ENCODE measurements at places on chromosomes 2 and 18.

DNA sequence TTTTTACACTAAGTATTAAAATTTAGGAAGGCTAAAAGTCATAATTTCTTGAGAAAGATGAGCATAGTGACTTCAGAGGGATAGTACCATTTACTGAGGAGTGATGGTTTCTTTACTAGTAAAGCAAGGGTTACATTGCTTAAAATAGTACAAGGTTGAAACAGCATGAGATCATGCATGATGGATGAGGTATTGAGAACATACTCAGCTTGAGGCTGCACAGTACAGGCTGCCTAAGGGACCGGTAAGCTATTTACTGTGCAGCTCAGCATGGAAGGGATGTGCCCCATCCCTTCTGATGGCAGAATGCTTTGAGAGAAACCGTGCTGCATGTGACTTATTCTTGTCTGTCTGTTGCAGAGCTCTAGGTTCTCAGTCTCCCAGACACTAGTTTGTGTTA, 122.1 kb downstream of the EML6 start:
- DNase-seq, result no peak

GRCh38 chr2:98454500-98455235, 10.0 kb downstream of the INPP4A start:
- peak; percentile 50 for DNase-seq

- no peak for DNase-seq
These were observed 135.0 kb downstream of the SP3 start for GRCh38 chr2:173830170-173830569.

- no peak for DNase-seq
These were observed 229.7 kb downstream of the EIPR1 start for GRCh38 chr2:3147651-3148530.

- peak; percentile 95 for DNase-seq
These were observed 24.9 kb downstream of the MTCL1 start for GRCh38 chr18:8730080-8730827.

GRCh38 chr2:136651456-136652010, 113.8 kb upstream of the THSD7B start:
- DNase-seq, result no peak

DNA sequence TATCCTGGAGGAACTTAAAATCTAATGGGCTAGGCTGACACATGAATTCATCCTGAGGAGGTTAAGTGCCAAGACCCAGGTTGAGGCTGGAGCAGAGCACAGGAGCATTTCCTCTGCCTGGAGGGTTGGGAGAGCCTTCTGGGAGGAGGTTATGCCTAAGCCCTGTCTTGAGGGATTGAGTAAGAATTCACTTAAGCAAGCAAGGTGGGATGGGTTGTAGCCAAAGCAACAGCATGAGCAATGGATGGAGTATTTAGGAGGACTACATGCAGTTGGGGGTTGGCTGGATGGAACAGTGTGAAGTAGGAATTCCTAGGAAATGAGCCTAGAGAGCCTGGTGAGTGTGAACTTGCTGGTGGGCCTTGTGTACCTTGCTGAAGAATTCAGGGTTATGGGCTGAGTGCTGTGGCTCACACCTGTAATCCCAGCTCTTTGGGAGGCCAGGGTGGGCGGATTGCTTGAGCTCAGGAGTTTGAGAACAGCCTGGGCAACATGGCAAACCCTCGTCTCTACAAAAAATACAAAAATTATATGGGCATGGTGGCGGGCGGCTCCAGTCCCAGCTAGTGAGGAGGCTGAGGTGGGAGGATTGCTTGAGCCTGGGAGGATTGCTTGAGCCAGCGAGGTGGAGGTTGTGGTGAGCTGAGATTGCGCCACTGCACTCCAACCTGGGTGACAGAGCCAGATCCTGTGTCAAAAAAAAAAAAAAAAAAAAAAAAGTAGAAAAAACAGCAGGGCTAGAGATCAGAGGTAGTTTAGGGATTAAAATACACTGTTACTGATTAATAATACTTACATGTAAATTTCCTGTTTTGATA, 22.2 kb downstream of the TANC1 start:
- peak; percentile 96 for DNase-seq

GRCh38 chr2:164622338-164623106, 1.2 kb upstream of the GRB14 start:
- no peak for DNase-seq

DNA sequence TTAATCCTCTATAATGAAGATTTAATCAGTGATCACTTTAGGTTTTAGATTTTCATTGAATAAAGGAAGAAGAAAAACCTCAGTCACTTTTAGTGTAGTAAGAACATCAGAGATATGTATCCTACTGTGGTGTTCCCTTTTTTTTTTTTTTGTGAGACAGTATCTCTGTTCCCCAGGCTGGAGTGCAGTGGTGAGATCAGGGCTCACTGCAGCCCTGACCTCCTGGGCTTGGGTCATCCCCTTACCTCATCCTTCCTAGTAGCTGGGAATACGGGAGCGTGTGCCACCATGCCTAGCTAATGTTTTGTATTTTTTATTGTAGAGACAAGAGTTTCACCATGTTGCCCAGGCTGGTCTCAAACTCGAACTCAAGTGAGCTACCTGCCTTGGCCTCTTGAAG, 5.1 kb downstream of the SLC39A10 start:
- DNase-seq, result no peak

DNA sequence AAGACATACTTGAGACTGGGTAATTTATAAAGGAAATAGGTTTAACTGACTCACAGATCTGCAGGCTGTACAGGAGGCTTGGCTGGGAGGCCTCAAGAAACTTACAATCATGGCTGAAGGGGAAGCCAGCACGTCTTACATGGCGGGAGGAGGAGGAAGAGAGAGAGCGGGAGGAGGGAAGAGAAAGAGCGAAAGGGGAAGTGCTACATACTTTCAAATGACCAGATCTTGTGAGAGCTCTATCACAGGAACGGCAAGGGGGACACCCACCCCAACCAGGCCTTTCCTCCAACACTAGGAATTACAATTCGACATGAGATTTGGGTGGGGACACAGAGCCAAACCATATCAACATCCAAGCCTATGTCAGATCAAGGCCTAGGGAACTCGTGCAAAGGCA, 24.2 kb downstream of the MYL12B start:
- no peak for DNase-seq

GRCh38 chr2:15471606-15472005, 89.5 kb downstream of the NBAS start:
- no peak for DNase-seq

DNA sequence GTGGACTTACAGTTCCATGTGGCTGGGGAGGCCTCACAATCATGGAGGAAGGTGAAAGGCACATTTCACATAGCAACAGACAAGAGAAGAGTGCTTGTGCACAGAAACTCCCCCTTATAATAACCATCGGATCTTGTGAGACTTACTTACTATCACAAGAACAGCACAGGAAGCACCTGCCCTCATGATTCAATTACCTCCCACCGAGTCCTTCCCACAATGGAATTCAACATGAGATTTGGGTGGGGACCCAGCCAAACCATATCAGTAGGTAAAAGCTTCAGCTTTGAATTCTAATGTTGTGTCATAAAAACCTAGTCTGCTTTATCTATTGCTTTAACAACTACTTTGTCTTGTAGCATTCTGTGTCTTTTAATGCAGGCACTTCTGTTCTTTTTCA, 140.4 kb upstream of the PIK3C3 start:
- DNase-seq, result peak; percentile 25

- no peak for DNase-seq
These were observed 220.8 kb downstream of the SPP2 start for GRCh38 chr2:234271338-234271737.

GRCh38 chr18:12791610-12792009, 88.8 kb downstream of the PSMG2 start:
- DNase-seq, result no peak

- DNase-seq, result no peak
These were observed 34.8 kb downstream of the ABHD3 start for GRCh38 chr18:21669736-21670285.

- no peak for DNase-seq
These were observed 17.9 kb upstream of the XIRP2 start for GRCh38 chr2:166870346-166870745.

- no peak for DNase-seq
These were observed 5.8 kb downstream of the TWIST2 start for GRCh38 chr2:238853721-238854120.

DNA sequence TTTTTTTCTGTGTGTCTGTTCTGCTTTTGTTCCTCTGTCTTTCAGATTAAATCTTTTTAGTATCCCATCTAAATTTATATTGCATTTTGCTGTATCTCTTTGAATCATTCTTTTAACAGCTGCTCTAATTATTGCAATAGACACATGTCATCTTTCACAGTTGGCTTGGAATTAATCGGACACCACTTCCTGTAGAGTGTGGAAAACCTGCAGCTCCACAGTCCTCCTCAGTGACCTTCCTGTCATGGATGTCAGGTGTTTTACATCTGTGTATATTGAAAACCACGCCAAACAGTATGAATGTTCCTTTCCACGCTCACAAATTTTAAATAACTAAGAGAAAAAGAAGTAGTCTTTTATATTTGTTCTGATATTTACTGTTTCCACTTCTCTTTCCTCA, 135.3 kb downstream of the PXDN start:
- DNase-seq, result no peak

- no peak for DNase-seq
These were observed 47.9 kb downstream of the CACNB4 start for GRCh38 chr2:152050915-152051314.

- DNase-seq, result peak; percentile 66
These were observed 29.5 kb upstream of the BZW1 start for GRCh38 chr2:200782251-200782650.

DNA sequence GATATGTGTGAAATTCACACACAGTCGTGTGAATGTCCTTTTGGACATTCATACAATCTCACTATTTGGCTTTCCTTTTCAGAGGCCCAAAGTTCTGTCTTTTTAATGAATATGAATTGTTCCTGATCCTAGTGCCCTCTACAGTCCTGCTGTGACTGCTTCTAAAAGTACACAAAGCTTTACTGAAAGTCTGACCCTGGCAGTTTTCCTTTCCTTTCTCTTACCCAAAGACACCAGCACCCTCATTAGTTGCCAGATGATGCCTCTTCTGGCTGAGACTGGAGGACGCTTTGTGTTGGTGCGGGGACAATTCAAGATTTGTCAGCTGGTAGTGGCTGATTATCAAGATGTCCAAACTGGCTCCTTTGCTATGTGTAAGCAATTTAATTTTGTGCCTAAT, 81.8 kb upstream of the CDCA7 start:
- DNase-seq, result no peak

DNA sequence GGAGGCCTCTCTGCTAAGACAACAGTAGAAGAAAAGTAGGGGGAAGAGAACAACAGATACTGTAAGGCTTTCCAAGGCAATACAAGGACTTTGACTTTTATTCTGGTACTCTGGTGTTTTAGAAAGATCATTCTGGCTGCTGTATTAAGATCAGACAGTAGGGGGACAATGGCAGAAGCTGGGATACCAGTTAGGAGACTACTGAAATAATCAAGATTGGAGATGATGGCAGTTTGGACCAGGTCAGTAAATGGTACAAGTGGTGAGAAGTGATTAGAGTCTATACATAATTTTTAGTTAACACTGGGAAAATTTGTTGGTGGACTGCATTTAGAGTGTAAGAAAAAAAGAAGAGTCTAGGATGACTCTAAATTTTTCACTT, 139.7 kb downstream of the ROCK1 start:
- DNase-seq, result peak; percentile 48

GRCh38 chr18:65711493-65711892, 39.3 kb upstream of the CDH7 start:
- DNase-seq, result no peak

GRCh38 chr2:169080250-169081069, 11.1 kb downstream of the DHRS9 start:
- DNase-seq, result no peak

GRCh38 chr2:40434731-40435271, 17.1 kb downstream of the SLC8A1 start:
- peak; percentile 88 for DNase-seq

GRCh38 chr2:120589771-120590608, 145.7 kb upstream of the GLI2 start:
- DNase-seq, result peak; percentile 89

DNA sequence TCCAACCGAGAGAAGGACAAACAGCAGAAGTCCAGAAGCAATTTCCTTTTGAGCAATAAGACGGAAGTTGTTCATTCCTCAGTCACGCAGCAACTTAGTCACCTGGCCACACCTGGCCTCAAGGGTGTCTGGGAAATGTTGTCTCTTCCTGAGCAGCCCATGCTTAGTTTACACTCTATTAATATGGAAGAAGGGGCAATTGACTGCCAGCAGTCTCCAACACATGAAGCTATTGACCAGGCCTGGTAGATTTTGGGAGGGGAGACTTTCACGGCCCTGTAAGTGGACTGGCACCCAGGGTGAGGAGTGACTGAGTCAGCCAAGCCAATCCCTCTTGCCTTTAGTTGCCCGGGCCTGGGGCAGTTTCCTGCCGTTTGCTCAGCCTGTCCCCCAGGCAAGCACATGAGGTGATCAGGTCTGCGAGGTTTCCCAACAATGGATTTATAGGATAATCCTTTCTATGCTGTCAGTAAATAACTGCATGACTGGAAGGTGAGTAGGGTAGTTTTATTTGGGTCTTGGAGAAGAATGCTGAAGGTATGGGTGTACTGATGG, 43.8 kb upstream of the PPP4R1 start:
- DNase-seq, result no peak

- no peak for DNase-seq
These were observed 54.5 kb downstream of the ARHGAP28 start for GRCh38 chr18:6784046-6784445.

- no peak for DNase-seq
These were observed 81.9 kb downstream of the TCF4 start for GRCh38 chr18:55506074-55506473.

DNA sequence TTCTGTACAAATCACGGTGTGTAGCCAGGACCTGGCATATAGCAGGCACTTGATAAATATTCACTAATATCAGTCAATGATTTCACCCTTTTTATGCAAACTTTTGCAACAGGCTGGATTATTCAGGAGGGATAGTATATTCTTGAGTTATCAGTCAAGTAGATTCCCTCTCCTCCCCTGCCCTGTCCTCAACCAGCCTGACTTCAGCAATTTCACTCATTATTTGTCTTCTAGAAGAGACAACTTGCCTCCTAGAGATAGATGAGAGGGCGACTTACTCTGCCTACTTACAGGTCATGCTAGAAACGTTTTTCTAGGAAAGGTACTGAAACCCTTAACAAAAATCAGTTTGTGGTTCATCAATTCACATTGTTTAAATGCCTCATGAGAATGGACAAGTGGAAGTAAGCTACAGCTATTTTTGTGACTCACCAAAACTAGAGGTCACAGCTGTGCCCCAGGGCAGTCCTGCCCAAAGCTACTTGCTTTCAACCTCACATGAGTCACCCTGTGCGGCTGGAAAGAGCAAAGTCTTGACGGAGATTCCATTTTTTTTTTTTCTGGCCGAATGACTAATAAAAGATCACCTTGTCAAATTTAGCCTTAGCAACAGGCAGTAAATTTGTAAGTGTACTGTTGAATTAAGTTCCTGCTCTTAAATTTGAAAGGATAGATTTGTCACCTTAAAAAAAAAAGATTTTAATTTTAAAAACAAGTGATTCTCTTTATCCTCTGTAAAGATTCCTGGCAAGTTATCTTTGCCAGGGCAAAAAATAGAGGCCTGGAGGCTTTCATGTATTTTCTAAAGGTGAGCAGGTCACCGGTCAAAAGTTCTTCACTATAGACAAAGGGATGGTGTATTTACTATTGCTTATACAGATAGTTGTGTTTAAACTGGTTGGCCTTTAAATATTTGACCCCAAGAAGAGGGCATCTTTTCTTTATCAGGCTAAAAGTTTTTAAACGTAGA, 109.0 kb upstream of the SLC35G4 start:
- DNase-seq, result peak; percentile 98

- DNase-seq, result no peak
These were observed 79.8 kb upstream of the SPATS2L start for GRCh38 chr2:200226451-200227426.

GRCh38 chr18:26208977-26209376, 17.3 kb upstream of the TAF4B start:
- no peak for DNase-seq

GRCh38 chr2:70081221-70081620, 6.1 kb upstream of the PCBP1 start:
- no peak for DNase-seq

All from iris pigment epithelial cell (primary cell).